Esophagus muscularis mucosa (tissue), 4 donors: ENCODE measurements at places on chromosomes 4 and X. TPM values are rescaled to one million over a fixed set of nuclear protein-coding genes. Genes with fewer than 3 reads are reported as not detected.

- DNase-seq = no peak
- no peak overlapping the region for H3K27ac ChIP-seq
- H3K4me3 ChIP-seq = no peak overlapping the region
- no peaks in the 10 kb centered on the region for H3K4me1 ChIP-seq
Observed at GRCh38 chr4:30904588-30904987, 184.4 kb downstream of the PCDH7 start.

DNA sequence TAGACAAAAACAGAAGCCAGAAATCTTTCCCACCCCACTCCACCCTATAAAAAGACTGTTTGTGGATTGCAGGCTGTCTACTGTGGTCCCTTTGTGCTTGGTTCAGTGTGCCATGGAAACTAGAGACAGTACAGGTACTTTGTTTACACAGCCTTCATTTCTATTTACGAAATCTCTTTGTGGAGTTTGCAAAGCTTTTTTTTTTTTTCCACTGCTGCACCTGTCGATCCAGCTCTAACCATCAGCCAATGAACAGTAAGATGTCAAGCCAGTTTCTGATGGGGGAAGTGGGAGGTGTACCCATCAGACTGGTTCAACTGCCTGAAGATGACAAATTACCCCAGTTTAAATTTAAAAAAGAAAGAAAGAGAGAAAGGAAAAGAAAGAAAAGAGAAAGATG is 20.2 kb upstream of the LRBA start:
- H3K4me1 ChIP-seq = no peaks in the 10 kb centered on the region
- no peak overlapping the region for H3K4me3 ChIP-seq
- no peaks in the 10 kb centered on the region for H3K27me3 ChIP-seq
- H3K27ac ChIP-seq = no peak overlapping the region
- H3K36me3 ChIP-seq = no peaks in the 10 kb centered on the region
- DNase-seq = no peak

GRCh38 chr4:149264093-149264733 is 551.4 kb downstream of the IQCM start:
- H3K27me3 ChIP-seq = no peaks in the 10 kb centered on the region
- H3K27ac ChIP-seq = no peak overlapping the region
- no peak overlapping the region for H3K4me3 ChIP-seq
- no peak for DNase-seq

GYPB gene
- not detected for total RNA-seq

- H3K4me1 ChIP-seq = no peaks in the 10 kb centered on the region
- no peak overlapping the region for H3K27ac ChIP-seq
- DNase-seq = no peak
- H3K4me3 ChIP-seq = no peak overlapping the region
Observed at GRCh38 chr4:181671672-181672071, 571.5 kb upstream of the TENM3 start.

SLC16A2 gene
- total RNA-seq = 13.7 TPM

DNA sequence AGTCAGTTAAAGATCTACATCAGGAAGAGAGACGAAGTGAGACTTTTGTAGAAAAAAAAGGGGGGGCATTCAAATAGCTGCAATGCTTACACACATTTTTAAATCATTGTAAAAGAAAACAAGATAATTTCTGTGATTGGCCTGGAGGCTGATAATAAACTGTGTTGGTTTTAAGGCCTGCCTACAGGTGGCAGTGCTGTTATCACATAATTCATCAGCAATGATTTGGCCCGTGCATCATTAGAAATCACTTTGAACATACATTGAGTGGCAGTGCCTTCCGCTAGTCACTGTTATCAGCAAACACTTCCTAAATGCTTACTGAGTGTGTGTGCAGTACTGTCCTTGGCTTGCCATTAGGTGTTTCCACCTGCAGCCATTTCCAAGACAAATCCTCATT is 831.9 kb downstream of the TRIML1 start:
- H3K27ac ChIP-seq = no peak overlapping the region
- no peaks in the 10 kb centered on the region for H3K36me3 ChIP-seq
- H3K4me1 ChIP-seq = peaks cover 3% of the 10 kb centered on the region
- H3K4me3 ChIP-seq = no peak overlapping the region
- no peaks in the 10 kb centered on the region for H3K27me3 ChIP-seq

DNA sequence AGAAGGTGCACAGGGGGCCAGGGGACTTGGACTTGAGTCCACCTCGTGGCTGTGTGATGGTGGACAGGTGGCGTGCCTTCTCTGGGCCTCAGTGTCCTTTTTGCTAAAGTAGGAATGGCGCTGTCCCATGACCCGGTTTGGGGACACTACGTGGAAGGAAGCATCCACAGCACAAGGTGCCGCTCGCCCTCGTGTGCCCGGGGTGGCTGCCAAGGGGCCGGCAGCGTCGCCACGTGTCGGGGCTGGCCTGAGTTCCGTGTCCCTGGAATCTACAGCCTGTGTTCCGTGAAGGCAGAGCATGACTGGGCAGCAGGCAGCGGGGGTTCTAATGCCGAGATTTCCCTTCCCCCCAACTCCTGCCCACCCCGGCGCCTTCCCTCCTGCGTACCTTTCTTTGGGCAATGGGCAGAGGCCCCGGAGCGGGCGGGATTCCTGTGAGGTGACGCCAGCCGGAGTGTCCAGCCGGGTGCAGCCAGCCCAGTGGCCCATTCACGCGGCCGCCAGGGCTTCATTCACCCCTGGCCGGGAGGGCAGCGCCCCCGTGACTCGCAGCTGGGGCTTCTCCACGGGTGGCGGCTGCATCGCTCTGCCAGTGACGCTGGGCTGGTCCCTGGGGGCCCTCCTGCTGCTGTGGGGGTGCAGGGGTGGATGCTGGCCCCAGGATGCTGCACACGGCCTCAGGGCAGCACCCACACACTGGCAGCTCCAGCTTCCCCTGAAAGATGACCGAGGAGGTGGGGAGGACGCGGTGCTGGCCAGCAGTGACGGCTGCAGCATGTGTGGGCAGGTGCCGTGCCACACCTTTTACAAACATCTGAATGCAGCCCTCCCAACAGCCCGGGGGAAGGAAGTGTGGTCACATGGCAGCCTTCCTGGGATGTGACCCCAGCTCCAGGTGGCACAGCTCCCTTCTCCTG is 21.2 kb downstream of the DOK7 start:
- H3K36me3 ChIP-seq = no peaks in the 10 kb centered on the region
- DNase-seq = no peak
- H3K27ac ChIP-seq = no peak overlapping the region
- no peaks in the 10 kb centered on the region for H3K27me3 ChIP-seq
- H3K4me3 ChIP-seq = no peak overlapping the region
- H3K4me1 ChIP-seq = peaks cover 19% of the 10 kb centered on the region

DNA sequence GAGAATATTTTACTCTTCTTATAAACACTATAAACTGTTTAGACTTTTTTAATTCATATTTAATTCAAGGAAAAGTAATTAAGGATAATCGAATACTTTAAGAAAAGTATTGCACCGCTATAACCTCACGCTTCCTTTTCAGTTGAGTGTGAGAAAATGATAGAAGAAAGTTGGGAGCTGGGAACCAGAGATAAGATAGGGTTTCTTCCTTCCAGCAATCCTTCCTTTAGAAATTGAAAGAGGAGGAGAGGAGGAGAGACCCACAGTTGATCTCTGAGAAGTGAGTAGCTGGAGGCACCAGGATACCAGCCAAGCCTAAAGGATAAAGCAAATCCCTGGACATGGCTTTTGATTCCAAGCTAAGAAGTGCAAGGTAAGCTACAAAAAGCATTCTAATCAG is 242.3 kb upstream of the NOCT start:
- H3K27ac ChIP-seq = no peak overlapping the region
- H3K36me3 ChIP-seq = no peaks in the 10 kb centered on the region
- H3K4me3 ChIP-seq = no peak overlapping the region
- H3K27me3 ChIP-seq = no peaks in the 10 kb centered on the region
- no peak for DNase-seq

GRCh38 chr4:108881190-108881589 is 118.3 kb upstream of the ETNPPL start:
- DNase-seq = no peak
- no peaks in the 10 kb centered on the region for H3K27me3 ChIP-seq
- H3K4me3 ChIP-seq = no peak overlapping the region
- no peaks in the 10 kb centered on the region for H3K36me3 ChIP-seq

SLC49A3 gene
- 8.6 TPM for total RNA-seq

GRCh38 chrX:12304261-12304660 is 166.0 kb downstream of the FRMPD4 start:
- H3K4me1 ChIP-seq = no peaks in the 10 kb centered on the region
- H3K27ac ChIP-seq = no peak overlapping the region
- H3K4me3 ChIP-seq = no peak overlapping the region
- no peaks in the 10 kb centered on the region for H3K36me3 ChIP-seq

- no peak for DNase-seq
- H3K4me1 ChIP-seq = peaks cover 13% of the 10 kb centered on the region
- H3K27me3 ChIP-seq = no peaks in the 10 kb centered on the region
- no peak overlapping the region for H3K27ac ChIP-seq
Observed at GRCh38 chrX:54045563-54046228, 1.4 kb upstream of the PHF8 start.

DNA sequence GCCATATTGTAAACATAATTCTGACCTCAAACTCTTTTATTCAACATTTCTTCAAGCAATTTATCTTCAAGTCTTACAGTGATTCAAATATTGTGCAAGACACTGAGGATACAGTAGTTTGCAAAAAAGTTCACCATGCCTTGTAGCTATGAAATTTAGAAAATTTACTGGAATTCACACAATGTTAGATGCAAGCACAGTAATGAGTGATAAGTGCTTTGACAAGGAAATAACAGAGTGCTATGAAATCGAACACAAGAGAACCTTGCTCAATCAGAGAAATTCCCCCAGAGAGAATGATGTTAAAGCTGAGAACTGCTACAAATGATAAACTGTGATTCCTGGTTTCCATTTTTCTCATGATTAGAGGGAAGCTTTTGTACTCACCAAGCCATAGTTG is 952.9 kb downstream of the FAT4 start:
- H3K4me1 ChIP-seq = peaks cover 5% of the 10 kb centered on the region
- DNase-seq = no peak
- no peak overlapping the region for H3K4me3 ChIP-seq

DNA sequence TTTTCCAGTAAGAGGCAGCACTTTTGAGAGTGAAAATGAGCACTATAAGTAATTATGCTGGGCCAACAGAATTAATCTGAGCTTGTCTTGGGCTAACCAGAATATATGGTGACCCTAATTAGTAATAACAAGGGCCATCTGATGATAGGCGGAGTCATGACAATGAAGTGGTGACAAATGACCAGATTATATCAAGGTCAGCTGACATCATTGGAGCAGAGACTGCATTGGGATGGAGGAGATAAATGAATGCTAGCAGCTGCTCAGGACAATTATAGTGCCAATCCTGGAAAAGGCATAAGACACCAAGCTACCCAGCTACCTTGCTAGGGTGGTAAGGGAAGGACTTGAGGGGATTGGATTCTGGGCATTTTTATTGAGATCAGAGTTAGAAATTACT is 1548.7 kb downstream of the RPA4 start:
- no peak overlapping the region for H3K4me3 ChIP-seq
- H3K27me3 ChIP-seq = no peaks in the 10 kb centered on the region
- no peaks in the 10 kb centered on the region for H3K4me1 ChIP-seq

GRCh38 chrX:24410514-24411189 is 50.2 kb downstream of the SUPT20HL1 start:
- no peaks in the 10 kb centered on the region for H3K36me3 ChIP-seq
- H3K4me1 ChIP-seq = peaks cover 4% of the 10 kb centered on the region
- H3K27ac ChIP-seq = no peak overlapping the region
- DNase-seq = no peak
- no peaks in the 10 kb centered on the region for H3K27me3 ChIP-seq
- H3K4me3 ChIP-seq = no peak overlapping the region

DNA sequence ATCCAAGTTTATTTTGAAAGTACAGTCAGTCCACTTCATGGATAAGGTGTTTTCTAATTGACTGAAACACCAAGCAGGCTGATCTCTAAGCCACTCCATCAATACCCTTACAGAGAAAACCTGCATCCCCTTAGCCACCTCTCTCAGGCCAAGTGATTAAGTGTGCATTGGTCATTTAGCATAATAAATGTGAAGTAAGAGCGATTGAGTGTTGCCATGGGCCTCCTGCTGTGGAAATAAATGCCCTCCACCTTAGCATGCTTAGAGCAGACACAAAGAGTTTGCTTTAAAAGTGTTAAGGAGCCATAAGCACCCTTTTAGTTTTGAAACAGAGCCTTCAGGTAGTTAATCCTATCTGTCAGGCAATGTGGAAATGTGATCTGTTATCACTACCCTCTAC is 386.5 kb downstream of the GPAT3 start:
- no peaks in the 10 kb centered on the region for H3K36me3 ChIP-seq
- H3K4me3 ChIP-seq = no peak overlapping the region
- no peak overlapping the region for H3K27ac ChIP-seq
- H3K4me1 ChIP-seq = peaks cover 31% of the 10 kb centered on the region

- no peak for DNase-seq
- no peak overlapping the region for H3K4me3 ChIP-seq
- no peaks in the 10 kb centered on the region for H3K36me3 ChIP-seq
- H3K27ac ChIP-seq = peak overlapping the region; percentile 39
Observed at GRCh38 chr4:156956826-156957368, 14.7 kb downstream of the PDGFC start.

- no peaks in the 10 kb centered on the region for H3K4me1 ChIP-seq
- H3K27me3 ChIP-seq = no peaks in the 10 kb centered on the region
- H3K4me3 ChIP-seq = no peak overlapping the region
Observed at GRCh38 chr4:78510681-78511080, 40.9 kb upstream of the ANXA3 start.

- H3K4me1 ChIP-seq = no peaks in the 10 kb centered on the region
- peak overlapping the region; percentile 79 for H3K27ac ChIP-seq
- DNase-seq = no peak
- peak overlapping the region; percentile 61 for H3K4me3 ChIP-seq
Observed at GRCh38 chrX:11664211-11665167, 1.2 kb downstream of the ARHGAP6 start.

- peaks cover 38% of the 10 kb centered on the region for H3K4me1 ChIP-seq
- no peak overlapping the region for H3K27ac ChIP-seq
- DNase-seq = no peak
- no peaks in the 10 kb centered on the region for H3K27me3 ChIP-seq
- H3K36me3 ChIP-seq = no peaks in the 10 kb centered on the region
Observed at GRCh38 chr4:165209796-165210195, 2.4 kb downstream of the KLHL2 start.

GRCh38 chr4:52861879-52862616 is at the start of gene RASL11B:
Gene RASL11B (plus strand): TSS chr4:52862317. CDS start chr4:52862508, 191 bp downstream.
- H3K36me3 ChIP-seq = no peaks in the 10 kb centered on the region
- H3K4me1 ChIP-seq = peaks cover 15% of the 10 kb centered on the region

- DNase-seq = no peak
- H3K27ac ChIP-seq = no peak overlapping the region
- H3K36me3 ChIP-seq = no peaks in the 10 kb centered on the region
Observed at GRCh38 chr4:91502365-91502764, 801.4 kb upstream of the GRID2 start.

GRCh38 chr4:13920111-13920875 is 292.8 kb upstream of the BOD1L1 start:
- H3K27ac ChIP-seq = no peak overlapping the region
- no peaks in the 10 kb centered on the region for H3K27me3 ChIP-seq
- H3K36me3 ChIP-seq = no peaks in the 10 kb centered on the region
- no peaks in the 10 kb centered on the region for H3K4me1 ChIP-seq
- H3K4me3 ChIP-seq = no peak overlapping the region

SEC31A gene
- 144 TPM for total RNA-seq

HAND2 gene
- total RNA-seq = 77.7 TPM

TCEANC gene
- total RNA-seq = 3.5 TPM

CXCL3 gene
- 2.2 TPM for total RNA-seq

GPR50 gene
- not detected for total RNA-seq

GRCh38 chr4:32771491-32771890 is 2051.3 kb downstream of the PCDH7 start:
- no peaks in the 10 kb centered on the region for H3K4me1 ChIP-seq
- H3K27me3 ChIP-seq = no peaks in the 10 kb centered on the region
- no peaks in the 10 kb centered on the region for H3K36me3 ChIP-seq
- H3K27ac ChIP-seq = no peak overlapping the region
